Activated T-cell treated with anti-CD3 and anti-CD28 coated beads for 48 hours (primary cell): ENCODE measurements at places on chromosomes 5 and 9.

- DNase-seq = no peak
Observed at GRCh38 chr9:78215706-78216105, 20.2 kb upstream of the CEP78 start.

DNA sequence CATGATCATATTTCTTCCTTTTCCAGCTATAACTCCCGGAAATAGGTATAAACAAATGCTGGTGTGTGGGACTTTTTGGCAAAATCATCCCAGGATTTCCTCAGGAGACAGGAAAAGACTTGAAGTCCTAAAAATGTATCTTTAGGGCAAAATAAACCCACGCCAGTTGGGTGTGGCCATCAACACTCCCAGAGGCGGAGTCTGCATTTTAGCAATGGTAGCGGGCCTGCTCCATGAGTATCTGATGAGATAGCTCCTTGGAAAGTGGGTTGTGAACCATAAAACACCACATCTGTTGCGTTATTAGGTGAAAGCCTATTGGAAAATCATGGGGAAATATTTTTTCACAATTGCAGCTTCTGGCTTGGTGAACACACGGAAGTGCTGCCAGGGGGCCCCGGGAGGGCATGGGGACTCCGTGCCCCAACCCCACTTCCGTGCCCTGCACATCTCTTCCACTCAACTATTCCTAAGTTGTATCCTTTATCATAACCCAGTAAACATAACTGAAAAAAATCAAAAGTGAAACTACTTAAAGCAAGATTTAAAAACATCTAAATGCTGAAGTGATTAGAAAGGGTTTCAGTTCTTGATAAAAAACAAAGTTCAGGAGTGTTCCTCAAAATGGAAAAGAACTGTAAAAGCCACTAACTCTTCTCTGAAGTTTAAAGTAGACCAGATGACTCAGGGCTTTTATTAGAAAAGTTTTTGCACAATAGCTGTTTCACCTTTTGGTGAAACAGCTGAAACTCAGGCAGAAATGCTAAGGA lies 111.2 kb downstream of the LRRC70 start:
- DNase-seq = no peak

GRCh38 chr5:178143901-178144300 lies 9.8 kb downstream of the NHP2 start:
- DNase-seq = no peak

GRCh38 chr5:139903795-139904565 lies 108.4 kb downstream of the PSD2 start:
- DNase-seq = peak; percentile 8

DNA sequence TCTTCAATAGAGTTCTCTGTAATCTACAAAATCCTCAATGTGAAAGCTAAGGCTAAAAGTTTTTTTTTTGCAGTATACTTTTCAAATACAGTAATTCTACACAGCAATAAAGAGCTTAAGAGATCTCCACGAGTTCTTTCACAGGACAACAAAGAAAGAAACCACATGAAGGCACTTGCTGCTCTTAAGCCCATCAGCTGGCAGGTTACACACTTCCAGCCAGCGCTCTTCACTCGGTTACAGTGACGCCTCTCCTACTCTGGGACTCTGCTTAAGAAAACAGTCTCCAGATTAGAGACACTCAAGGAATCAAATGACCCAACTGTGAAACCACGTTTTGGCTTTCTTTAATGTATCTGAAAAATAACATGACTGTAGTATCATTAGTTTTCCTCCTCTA lies 85.0 kb downstream of the ROR2 start:
- DNase-seq = no peak

DNA sequence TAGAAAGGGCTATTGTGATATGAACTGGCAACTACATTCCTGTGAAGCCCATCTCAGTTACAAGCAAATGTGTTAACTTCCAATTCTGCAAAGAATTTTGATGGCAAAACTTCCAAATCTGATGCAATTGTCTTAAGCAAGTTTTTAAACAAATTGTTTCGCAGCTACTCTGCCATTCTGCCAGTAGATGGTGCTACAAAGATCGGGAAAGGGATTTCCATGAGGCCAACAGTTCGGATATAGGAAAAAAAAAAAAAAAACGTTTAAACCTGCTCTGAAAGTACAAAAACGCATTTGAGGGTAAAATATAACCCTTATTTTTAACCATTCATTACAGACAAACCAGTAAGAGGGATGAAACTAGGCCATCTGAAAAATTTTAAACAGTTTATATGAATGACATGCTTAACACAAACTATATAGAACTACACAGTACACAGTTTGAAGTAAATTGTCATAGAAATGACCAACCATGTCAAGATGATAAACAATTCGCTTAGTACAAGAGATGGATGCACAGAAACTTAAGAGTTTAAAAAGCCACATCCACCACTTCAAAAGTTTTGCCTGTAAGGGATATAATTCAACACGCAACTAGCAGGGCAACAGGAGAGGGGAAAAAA lies 2.2 kb downstream of the HNRNPA0 start:
- DNase-seq = no peak
